ENCODE measurements at places on chromosomes 4 and X.

GRCh38 chrX:111581086-111581485, 69.6 kb downstream of the SERTM2 start:
- no peak for DNase-seq

GRCh38 chr4:700587-701264, 4.9 kb upstream of the PCGF3 start:
- DNase-seq, result no peak

DNA sequence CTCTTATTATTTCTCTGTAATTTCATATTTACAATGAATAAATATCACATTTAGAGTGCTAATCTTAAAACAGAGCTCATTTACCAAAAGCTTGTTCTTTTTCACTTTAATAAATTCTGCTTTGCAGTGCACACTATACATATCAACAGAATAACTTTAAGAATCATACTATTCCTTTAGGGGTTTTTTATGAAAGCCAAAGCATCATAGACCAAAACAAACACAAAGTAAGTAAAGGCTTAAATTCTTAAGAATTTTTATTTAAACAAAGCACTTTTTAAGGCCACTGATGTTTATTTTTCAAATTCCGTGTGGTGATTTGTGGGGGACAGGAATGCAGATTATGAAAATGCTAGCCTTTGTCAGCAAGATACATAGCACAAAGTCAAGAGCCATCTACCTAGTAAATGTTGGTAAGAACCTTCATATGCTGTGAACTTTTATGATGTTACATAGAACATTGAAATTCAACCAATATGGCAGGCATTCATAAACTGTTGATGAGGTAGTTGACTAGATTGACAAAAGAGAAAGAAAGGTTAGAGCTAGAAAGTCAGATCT, 17.8 kb downstream of the TIGD2 start:
- no peak for DNase-seq

- no peak for DNase-seq
Measured at GRCh38 chr4:55637272-55637820, 1.2 kb upstream of the NMU start.

DNA sequence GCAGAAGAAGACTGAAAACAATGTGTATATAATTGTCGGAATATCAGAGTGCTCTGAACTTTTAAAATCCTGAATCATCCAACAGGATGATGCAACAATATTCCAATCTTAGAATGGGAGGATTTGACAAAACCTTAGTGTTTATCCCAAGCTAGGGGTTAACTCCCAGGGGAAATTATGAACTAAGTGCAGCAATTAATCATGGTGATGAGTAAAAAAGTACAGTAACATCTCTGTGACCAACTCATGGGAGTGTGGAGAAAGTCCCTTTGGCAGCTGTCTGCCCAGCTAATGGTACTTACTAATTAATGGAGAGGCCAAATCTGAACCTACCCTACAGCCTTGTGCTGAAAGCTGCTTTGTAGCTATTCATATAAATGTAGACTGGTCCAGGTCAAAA, 257.6 kb upstream of the DDX53 start:
- DNase-seq, result no peak

All from muscle of arm (tissue), 14 donors.